ENCODE measurements at places on chromosomes 13 and 19. TPM values are rescaled to one million over a fixed set of nuclear protein-coding genes. Genes with fewer than 3 reads are reported as not detected.

OR7A5 gene
- not detected for total RNA-seq

SETDB2 gene
- 13.0 TPM for total RNA-seq

VAV1 gene
- 1.7 TPM for total RNA-seq

ANKRD24 gene
- total RNA-seq: 0.34 TPM

ZNF234 gene
- total RNA-seq: 5.5 TPM

IGFL1 gene
- total RNA-seq: under 0.01 TPM

KLK5 gene
- 189 TPM for total RNA-seq

NAPSA gene
- total RNA-seq: under 0.01 TPM

KASH5 gene
- not detected for total RNA-seq

COX7A1 gene
- not detected for total RNA-seq

CGB8 gene
- total RNA-seq: not detected

CYP2F1 gene
- total RNA-seq: not detected

LILRB5 gene
- not detected for total RNA-seq

ZNF285 gene
- 8.2 TPM for total RNA-seq

SHISA7 gene
- not detected for total RNA-seq

LGI4 gene
- total RNA-seq: not detected

FCGBP gene
- total RNA-seq: 1.4 TPM

FAM216B gene
- total RNA-seq: not detected

RGS9BP gene
- total RNA-seq: 0.57 TPM

RFXAP gene
- total RNA-seq: 1.4 TPM

U2AF1L4 gene
- 12.6 TPM for total RNA-seq

TNFSF11 gene
- 0.34 TPM for total RNA-seq

GRIN2D gene
- total RNA-seq: under 0.01 TPM

ZNF284 gene
- 1.7 TPM for total RNA-seq

ZNF773 gene
- 29.0 TPM for total RNA-seq

IZUMO2 gene
- total RNA-seq: not detected

SPC24 gene
- total RNA-seq: 0.34 TPM

GPX4 gene
- total RNA-seq: 224 TPM

PPM1N gene
- total RNA-seq: 1.4 TPM
